PC-3 (cell line): ENCODE measurements at places on chromosomes 12 and 14. TPM values are rescaled to one million over a fixed set of nuclear protein-coding genes. Genes with fewer than 3 reads are reported as not detected.
A peak's percentile ranks its signal among the peaks of the same experiment; 100 is the strongest.

- H3K4me3 ChIP-seq: no peak overlapping the region
- no peaks in the 10 kb centered on the region for H3K36me3 ChIP-seq
- peaks cover 23% of the 10 kb centered on the region for H3K27me3 ChIP-seq
- no peaks in the 10 kb centered on the region for H3K4me1 ChIP-seq
- no peak for DNase-seq
These were observed 601 bp downstream of the MDGA2 start for GRCh38 chr14:47674543-47675465.

- no peak overlapping the region for H3K27ac ChIP-seq
- peaks cover 10% of the 10 kb centered on the region for H3K4me1 ChIP-seq
- DNase-seq: peak; percentile 84
- peaks cover 10% of the 10 kb centered on the region; the same call in 1 of the 2 replicates for H3K36me3 ChIP-seq
These were observed 26.8 kb upstream of the BMAL2 start for GRCh38 chr12:27305673-27306456.

DNA sequence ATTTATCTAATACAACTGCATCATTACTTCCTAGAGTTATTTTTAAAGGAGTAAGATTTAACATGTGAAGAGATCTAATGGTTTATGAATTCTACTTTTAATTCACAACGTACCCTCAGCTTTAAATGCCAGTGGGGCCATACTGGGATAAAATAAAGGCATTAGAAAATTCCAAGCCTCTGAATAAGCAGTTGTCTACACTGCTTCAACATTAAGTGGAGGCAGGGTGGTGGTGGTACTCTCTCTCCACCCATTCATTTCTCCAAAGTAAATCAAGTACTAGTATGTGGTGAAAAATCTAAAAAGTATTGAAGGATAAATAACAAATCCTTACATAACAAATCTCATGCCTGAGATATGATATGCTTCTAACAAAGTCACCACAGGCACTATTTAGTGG lies 52.4 kb downstream of the FERMT2 start:
- 0 out of 2 replicates have a peak, but pooled peaks cover 3% of the 10 kb centered on the region for H3K36me3 ChIP-seq
- peaks cover 17% of the 10 kb centered on the region for H3K4me1 ChIP-seq
- H3K4me3 ChIP-seq: no peak overlapping the region
- DNase-seq: no peak
- H3K27me3 ChIP-seq: no peaks in the 10 kb centered on the region

Gene C12orf54
- not detected in 2 replicates for total RNA-seq

DNA sequence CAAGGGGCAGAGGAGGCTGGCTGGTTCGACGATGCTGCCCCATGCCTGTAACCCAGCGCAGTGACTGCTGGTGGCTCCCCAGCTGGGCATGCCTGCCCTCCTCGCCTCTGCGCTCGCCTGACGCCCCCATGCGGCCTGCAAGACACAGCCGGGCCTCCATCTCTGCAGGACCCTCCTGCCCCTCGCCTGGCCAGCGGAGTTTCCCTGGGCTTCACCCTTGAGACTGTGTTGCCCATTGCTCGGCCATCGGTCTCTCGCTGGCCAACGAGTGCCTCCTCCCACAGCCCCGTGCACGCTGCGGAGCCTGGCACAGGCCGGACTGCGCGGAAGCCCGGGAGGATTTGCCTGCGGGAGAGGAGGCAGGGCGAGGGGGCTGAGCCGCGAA lies 17.6 kb downstream of the ASPG start:
- DNase-seq: no peak
- no peak overlapping the region for H3K27ac ChIP-seq

GRCh38 chr12:49198431-49199155 lies 9.7 kb upstream of the TUBA1A start:
- H3K27me3 ChIP-seq: no peaks in the 10 kb centered on the region
- H3K27ac ChIP-seq: no peak overlapping the region
- peak overlapping the region; percentile 2; the same call in 1 of the 2 replicates for H3K4me3 ChIP-seq
- DNase-seq: peak; percentile 84
- no peaks in the 10 kb centered on the region for H3K36me3 ChIP-seq
